ENCODE measurements at places on chromosomes 16 and 17.

DNA sequence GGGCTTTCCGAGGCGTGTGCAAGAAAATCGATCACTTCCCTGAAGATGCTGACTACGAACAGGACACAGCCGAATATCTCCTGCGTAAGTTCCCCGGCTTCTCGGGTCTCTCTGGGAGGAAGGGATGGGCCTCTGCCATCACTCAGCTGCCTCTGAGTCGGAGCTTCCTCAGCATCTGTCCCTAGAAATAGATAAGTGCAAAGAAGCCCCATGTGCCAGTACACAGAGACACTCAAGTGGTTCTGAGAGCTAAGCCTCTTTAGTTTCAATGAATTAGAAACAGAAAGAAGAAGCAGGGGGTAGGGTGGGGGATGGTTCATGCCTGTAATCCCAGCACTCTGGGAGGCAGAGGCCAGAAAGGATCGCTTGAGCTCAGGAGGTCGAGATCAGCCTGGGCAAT lies 90.6 kb downstream of the CACNG3 start:
- DNase-seq = no peak

DNA sequence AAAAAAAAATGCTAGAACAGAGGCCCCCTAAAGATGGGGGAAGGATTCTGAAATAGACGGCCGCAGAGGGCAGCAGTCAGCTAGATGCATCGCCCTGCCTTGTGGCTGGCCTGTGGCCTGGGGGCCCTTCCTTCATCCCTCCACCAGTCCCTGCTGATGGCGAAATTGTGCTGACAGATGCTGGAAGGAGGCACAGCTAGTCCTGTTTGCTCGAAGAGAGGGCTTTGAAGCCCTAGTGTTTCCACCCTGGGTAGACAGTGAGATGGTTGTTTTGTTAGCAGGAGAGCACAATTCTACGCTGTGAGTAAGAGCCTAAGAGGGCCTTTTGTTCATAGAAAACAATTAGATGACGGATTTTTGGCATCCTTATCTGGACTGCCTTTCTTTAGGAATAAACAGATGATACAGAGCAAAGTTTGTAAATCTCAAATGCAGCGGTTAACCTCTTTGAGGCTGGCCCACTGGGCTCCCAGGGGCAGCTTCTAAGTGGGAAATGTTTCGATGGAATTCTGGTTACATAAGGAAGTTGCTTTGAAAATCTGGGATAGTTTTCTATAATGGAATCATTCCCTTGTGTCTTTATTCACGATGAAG lies 23.0 kb downstream of the VPS35L start:
- DNase-seq = no peak

GRCh38 chr17:34313164-34313563 lies 6.1 kb upstream of the CCL8 start:
- DNase-seq = no peak

- DNase-seq = no peak
Observed at GRCh38 chr17:77151186-77151585, 10.4 kb downstream of the SEC14L1 start.

Data from NCI-H446 (cell line).